ENCODE measurements at places on chromosomes 3 and 15.

DNA sequence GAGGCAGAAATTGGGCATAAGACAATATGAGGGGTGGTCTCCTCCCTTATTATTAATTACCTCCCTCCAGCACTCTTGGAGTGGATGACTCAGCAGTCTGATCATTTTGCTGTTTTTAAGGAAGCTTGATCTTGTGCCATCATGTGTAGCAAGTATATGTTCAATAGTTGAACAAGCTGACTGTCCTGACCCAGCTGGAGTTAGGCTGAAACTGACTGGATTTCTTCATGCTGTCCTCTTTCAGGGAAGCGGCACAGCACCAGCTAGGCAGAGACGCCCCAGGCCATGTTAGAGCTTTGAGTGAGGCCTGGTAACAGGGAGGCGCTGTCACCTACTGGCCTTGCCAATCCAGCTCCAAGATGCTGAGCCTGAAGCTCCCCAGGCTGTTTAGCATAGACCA is 54.4 kb upstream of the KIF23 start:
- no peak for DNase-seq

GRCh38 chr3:131067983-131068382 is 41.3 kb downstream of the NEK11 start:
- no peak for DNase-seq

GRCh38 chr3:88235102-88235501 is 85.3 kb downstream of the C3orf38 start:
- DNase-seq, result no peak

DNA sequence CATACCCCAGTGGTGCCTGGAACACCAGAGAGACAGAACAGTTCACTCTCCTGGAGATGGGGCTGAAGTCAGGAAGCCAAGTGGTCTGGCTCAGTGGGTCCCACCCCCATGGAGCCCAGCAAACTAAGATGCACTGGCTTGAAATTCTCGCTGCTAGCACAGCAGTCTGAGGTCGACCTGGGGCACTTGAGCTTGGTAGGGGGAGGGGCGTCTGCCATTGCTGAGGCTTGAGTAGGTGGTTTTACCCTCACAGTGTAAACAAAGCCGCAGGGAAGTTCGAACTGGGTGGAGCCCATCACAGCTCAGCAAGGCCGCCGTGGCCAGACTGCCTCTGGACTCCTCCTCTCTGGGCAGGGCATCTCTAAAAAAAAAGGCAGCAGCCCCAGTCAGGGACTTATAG is 272.0 kb downstream of the KLF13 start:
- DNase-seq, result no peak

- no peak for DNase-seq
Measured at GRCh38 chr3:142844339-142844977, 44.4 kb downstream of the PCOLCE2 start.

DNA sequence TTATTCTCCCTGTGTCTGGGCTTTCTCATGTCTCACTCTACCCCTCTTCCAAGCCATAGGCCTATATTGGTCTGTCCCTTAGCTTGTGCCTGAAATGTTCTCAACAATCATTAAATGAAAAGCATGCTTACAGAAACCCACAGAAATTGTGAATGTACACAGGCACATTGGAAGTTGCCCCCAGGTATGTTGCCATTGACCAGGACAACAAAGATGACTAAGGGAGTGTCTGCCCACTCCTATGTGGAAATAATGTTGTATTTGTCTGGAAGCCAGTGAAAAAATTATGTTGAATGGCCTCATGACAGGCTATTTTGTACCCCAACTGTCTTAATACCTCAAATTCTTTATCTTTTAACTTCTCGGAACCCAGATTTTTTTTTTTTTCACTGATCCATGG is 102.0 kb downstream of the TPRG1 start:
- DNase-seq, result no peak

DNA sequence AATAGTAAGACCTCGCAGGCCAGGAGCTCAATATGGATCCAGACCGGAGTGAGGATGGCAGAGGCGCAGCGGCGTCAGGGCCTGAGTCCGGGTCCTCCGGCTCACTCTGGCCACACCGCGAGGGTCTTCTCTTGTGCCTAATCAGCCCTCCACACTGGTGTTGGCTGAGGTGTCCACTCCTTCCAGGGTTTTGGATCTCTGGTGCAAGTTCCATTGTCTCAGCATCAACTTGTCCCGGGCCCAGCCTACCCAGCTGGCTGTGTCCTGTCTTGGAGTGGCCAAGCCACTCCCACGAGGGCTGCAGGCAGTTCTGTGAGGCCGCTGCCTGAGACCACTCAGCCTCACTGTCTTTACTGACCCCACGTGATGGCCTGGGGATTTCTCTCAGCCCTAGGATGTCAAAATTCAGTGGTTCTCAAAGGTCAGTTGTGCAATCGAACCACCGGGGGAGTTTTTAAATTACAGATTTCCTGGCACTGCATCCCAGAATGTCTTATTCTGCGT is 12.6 kb upstream of the GOLGA6L7 start:
- no peak for DNase-seq

- DNase-seq, result no peak
Measured at GRCh38 chr3:76965122-76965725, 74.7 kb upstream of the ROBO2 start.

DNA sequence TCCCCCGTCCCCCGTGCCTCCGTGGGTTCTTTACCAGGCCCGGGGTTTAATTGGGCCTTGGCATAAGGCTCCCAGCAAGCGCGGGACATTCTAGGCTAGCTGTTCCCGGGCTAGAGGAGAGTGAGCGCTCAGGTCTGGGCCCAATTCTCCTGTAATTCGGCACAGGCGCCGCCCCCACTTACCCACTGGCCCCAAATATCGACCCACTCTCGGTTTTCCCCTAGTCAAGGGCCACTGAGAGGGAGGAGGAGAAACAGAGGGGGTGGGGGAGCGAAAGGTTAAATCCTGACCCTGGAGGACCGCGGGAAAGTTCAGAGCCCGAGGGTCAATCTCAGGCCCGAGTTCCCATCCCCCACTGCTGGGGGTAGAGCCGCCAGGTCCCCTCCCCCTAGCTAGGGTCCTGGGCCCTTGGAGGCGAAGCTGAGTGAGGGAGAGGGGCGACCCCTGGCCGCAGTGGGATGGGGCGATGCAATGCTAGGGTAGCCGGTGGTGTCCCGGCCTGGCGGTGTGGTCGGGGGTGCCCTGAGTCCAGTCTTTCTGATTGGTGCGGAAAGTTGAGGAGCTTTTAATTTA is 8.5 kb upstream of the ONECUT1 start:
- DNase-seq, result no peak

- DNase-seq, result no peak
Measured at GRCh38 chr3:156817646-156818272, 8.4 kb upstream of the LEKR1 start.

- DNase-seq, result no peak
Measured at GRCh38 chr15:70269311-70269911, 171.7 kb upstream of the TLE3 start.

- DNase-seq, result no peak
Measured at GRCh38 chr3:145983101-145983500, 177.9 kb downstream of the PLOD2 start.

- DNase-seq, result no peak
Measured at GRCh38 chr3:16147220-16147994, 27.1 kb upstream of the GALNT15 start.

DNA sequence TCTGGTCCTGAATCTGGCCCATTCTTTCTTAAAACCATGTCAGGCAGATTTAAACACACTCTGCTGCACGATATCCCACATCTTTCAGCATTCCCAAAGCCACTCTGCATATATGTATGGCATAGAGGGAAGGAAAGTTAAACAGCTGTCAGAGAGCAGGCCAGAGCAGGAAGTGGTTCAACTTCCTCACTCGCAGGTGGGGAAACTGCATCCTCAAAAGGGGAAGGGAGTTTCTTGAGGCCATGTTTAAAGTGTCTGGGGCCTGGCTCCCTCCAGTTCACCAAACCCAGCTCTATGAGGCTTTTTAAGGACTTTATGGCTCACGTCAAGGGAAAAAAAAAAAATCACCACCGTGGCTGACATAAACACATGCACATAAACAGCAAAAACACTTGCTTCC is 123.1 kb downstream of the OPA1 start:
- DNase-seq, result no peak

- DNase-seq, result no peak
Measured at GRCh38 chr3:74808506-74809275, 194.2 kb upstream of the CNTN3 start.

- DNase-seq, result no peak
Measured at GRCh38 chr3:87780811-87781210, 278.0 kb downstream of the CGGBP1 start.

DNA sequence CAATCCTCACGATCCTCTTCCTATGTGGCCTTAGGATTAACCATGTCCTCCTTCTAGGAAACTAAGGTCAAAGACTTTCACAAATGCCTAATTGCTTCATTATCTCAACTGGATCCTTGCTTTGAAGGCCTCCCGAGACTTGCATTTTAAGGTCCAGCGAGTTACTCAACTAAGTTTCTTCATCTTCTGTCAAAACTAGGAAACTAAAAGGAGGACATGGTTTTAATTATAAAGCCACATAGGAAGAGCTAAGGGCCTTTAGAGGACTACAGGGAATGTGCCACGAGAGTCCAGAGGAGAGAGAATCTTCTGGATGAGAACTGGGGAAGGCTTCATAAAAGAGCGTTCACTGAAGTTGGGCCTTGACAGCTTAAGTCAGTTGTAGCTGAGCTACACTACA is 87.8 kb upstream of the LPP start:
- DNase-seq, result no peak

DNA sequence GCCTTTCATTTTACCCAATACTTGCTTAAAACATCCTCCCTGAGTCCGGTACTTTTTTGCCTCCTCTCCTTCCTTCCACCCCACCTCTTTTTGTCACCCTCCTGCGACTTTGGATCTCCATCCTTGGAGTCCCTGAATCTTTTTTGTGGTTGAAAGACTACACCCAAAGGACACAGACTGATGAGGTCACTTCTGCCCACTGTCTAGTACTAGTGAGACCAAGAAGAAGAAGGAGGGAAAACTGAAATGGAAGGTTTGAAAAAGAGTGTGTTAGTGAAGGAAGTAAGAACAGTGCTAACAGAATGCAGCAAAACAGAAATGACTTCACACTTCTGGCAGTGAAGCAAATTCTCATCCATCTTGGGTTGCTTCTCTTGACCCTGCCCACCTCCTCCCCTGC is 6.6 kb downstream of the B3GNT5 start:
- no peak for DNase-seq

- peak; percentile 48 for DNase-seq
Measured at GRCh38 chr3:123447749-123448517, 957 bp downstream of the ADCY5 start.

DNA sequence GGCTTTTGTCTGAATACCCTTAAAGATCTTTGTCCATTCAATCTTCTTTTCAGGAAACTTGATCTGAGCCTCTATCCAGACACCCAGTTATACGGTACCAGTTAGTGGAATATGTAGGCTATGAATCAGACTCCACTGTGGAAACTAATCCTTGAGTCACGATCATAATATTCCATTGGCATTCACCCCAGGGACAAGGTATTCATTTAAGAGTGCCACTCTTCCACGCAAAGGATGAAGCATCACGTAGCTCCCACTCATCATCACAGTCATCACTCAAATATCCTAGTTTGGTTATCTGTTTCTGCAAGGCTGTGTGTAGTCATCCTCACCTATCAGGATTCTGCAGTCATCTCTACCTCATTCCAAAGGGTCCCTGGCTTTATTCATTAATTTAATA is 85.6 kb downstream of the NEDD4 start:
- no peak for DNase-seq

GRCh38 chr3:59968513-59969045 is 918.8 kb upstream of the CFAP20DC start:
- DNase-seq, result peak; percentile 2

DNA sequence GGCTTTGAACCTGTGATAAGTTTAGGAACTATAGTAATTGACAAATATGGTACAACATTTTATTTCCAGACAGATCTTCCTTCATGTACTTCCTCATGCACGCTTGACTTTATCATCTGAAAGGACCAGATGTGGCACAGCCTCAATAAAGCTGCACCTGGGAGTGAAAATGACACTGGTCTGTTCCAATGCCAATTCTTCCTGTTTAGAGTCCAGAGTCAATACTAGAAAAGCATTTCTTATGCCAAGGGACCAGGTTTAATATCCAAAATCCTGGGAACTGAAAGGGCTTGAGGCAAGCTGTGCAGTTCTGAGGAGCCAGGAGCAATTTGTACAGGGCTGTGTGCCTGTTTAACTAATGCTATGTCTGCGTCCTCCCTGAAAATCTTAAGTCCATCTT is 15.3 kb downstream of the DPH6 start:
- DNase-seq, result no peak

GRCh38 chr15:39125226-39125625 is 455.7 kb upstream of the THBS1 start:
- DNase-seq, result no peak

DNA sequence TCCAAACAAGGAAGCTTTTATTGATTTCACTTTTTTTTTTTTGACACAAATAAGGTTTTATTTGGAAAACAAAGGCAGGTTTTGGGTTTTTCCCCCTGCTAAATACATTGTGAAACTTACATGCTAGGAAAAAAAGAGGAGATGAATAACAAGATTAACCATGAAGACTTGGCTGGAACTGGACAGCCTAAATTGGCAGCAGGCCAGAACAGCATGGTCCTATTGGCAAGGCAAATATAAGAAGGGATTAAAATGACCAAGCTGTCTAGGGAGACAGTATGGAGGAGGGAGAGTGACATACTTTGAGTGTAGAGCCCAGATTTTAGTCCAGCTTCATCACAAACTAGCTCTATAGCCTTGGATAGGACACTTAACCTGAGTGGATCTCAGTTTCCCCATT is 63.9 kb upstream of the BBX start:
- DNase-seq, result no peak

DNA sequence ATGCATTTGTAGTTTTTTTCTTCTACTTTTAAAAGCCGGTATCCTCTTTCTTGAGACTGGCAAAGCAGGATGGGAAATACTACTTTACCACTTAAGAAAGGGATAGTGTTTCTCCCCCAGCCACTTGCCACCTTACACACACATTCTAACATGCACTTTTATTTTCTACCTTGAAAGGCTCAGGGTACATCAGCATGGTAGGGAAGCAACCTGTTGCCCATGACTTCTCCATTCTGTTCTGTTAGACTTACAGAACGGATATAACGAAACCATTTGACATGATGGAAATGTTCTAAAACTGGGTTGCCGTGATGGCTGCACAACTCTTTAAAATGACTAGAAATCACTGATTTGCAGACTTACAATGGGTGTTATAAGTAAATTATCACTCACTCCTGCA is 405.5 kb downstream of the SHQ1 start:
- no peak for DNase-seq

DNA sequence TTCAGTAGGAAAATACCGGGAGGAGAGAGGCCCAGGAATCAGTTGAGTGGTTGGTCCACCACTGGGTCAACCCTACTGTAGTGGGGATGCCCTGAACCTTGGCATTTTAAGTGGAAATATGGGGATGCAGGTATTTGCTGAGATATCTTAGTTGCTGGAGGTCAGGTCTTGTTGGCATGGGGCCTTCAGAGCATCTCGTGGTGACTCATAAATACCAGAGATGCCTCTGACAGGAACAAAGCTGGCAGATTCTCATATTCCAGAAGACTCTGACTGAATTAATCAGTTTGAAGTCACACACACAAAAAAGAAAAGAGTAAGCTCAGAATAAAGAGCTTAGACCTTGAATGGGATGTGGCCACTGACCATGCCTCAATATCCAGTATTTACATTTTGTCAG is 91.6 kb downstream of the CACNA2D3 start:
- DNase-seq, result no peak

Data from head of caudate nucleus (tissue), 42 donors.